Activated CD8-positive, alpha-beta T cell treated with anti-CD3 and anti-CD28 coated beads, Interleukin-2, amount 10 ng/mL, durations not matched to agents 7 days and 5 days (primary cell): ENCODE measurements at places on chromosomes 7 and 10. TPM values are rescaled to one million over a fixed set of nuclear protein-coding genes. Genes with fewer than 3 reads are reported as not detected.

The ADIRF gene
- not detected for total RNA-seq

- no peak for DNase-seq
Measured at GRCh38 chr7:921581-922333, 32.7 kb downstream of the ADAP1 start.

- no peak for DNase-seq
Measured at GRCh38 chr7:2829040-2829439, 15.1 kb downstream of the GNA12 start.

The RBP3 gene
- total RNA-seq, result not detected

- no peak for DNase-seq
Measured at GRCh38 chr7:36951257-36951697, 227.0 kb upstream of the AOAH start.

DNA sequence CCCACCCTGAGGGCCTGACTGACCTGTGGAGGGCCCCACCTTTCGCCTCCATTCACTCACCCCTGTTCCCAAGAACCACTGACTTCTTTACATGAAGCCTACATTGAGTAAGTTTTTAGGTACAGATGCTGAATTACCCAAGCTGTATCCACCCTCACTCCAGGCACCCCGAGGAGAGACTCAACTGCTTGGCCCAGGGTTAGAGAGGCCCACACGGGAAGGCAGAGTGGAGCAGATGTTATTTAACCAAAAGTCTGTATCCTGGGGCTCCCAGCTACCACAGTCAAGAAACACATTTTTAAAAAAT, 213.1 kb upstream of the FRMD4A start:
- no peak for DNase-seq

The OR2A7 gene
- total RNA-seq, result 1.5 TPM

The SMKR1 gene
- 1.3 TPM for total RNA-seq

DNA sequence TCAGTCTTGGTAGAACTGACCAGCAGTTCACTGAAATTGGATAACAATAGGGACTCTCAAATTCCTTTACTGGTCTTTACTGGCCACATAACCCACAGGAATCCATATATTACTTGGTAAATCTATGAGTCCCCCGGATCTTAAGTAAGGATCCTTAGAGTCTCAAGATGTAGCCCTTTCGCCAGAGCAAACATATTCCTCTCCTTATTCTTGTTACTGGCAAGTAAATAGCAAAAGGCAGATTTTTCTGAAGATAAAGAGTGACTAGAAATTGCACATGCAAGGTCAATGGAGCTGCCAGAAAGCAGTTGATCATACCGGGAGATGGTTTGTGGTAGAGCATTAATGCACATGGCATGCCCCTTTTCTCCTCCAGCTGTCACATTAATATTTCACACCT, 283.0 kb downstream of the HDAC9 start:
- DNase-seq, result no peak

The ATOH7 gene
- not detected for total RNA-seq
